CD8-positive, alpha-beta T cell (primary cell): ENCODE measurements at places on chromosomes 11 and 22.
A peak's percentile ranks its signal among the peaks of the same experiment; 100 is the strongest.

GRCh38 chr11:72676861-72677341 is 2.7 kb upstream of the PDE2A start:
- peak; percentile 44 for DNase-seq

- no peak for DNase-seq
Observed at GRCh38 chr22:20420157-20420842, 17.3 kb downstream of the SCARF2 start.

DNA sequence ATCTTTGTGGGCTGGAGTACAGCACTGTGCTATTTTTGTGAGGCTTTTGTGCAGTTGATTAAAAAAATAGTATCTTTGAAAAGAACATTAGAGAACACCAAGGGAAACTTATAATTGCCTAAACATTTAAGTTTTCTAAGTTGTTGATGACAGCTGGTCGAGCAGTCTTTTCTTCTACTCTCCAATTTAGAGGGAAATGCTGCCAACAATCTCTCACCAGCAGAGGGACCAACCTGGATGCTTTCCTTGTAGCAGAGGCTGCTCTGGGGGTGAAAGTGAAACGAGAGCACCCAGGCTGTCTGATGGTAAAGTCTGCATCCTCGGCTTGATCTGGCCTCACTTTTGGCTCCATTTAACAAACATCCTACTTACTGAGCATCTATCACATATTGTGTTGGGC is 1286.5 kb upstream of the TENM4 start:
- no peak for DNase-seq

- DNase-seq: no peak
Observed at GRCh38 chr11:5923427-5923776, 18.6 kb upstream of the OR56A3 start.

DNA sequence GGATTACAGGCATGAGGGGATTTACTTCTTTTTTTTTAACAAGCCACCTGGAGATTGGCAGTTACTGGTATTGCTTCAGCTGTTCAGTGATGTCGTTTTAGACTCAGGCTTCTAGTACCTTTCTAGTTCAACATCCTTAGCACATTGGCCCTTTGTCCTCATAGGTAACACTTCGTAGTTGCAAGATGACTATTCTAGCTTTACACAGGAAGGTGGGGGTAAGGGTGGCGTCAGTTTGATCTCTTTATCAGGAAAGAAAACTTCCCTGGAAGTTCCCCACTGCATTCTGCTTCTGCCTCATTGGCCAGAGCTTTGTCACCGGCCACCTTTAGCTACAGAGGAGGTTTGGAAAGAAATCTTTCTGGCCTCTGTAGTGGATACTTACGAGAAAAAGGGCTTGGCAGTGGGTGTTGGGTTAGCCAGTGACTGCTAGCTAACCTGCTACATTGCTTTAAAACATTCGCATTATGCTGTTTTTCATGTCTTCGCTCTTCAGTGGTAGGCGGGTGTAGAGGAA is 40.7 kb downstream of the SFI1 start:
- DNase-seq: no peak

GRCh38 chr11:34869425-34869824 is 46.8 kb downstream of the APIP start:
- DNase-seq: no peak

DNA sequence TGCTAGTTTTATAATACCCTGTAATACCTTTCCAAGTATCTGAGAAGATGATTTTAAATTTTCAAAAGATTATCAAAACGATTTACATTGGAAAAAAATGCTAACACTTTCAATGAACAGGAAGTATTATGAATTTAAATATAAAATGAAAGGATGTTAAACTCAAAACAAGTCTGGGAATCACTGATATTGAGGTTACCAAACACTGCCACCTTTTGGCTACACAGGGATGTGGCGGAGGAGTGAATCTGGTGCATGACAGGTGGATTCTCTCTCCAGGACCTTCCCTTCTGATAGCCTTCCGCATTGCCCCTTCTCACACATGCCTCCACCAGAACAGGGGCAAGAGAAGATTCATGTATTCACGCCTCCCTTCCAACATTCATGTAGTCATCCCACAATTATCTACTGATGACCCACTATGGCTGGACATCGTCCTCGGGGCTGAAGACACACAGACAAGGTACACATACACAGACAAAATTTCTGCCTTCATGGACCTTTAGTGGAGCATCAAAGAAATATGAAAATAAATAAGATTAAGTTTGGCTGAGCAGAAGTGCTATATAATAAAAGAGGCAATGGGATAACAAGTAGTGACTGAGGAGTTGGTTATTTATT is 34.7 kb downstream of the ATG16L2 start:
- DNase-seq: no peak

DNA sequence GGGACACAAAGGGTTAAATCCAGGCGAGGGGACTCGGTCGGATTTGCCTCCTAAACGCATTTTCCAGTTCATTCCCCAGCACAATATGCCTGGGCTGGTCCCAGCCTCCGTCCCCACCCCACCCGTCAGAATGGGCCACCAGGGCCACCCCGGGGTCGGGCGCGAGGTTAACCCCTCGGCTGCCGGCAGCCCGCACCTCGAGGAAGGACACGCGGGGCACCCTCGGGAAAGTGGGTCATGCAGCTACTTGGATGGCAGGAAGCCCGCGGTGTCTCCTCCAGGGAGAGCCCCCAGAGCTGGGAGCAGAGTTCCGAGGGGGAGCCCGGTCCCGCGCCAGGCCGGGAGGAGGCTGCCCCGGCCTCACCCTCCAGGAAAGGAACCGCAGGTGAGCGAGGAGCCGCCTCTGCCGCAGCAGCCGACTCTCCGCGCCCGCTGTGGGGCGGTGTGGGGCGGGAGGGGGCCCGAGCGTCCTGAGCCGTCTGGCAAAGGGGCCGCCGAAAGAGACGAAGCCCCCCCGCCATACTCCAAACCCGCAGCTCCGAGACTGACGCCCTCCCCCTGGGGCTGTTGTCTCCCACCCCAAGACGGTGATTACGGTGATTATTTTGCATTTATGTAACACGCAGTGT is 1.4 kb downstream of the NECTIN1 start:
- no peak for DNase-seq

GRCh38 chr11:116821050-116821918 is 1.8 kb downstream of the APOA4 start:
- DNase-seq: no peak

GRCh38 chr11:19651653-19652052 is 61.0 kb upstream of the NAV2 start:
- DNase-seq: no peak

- no peak for DNase-seq
Observed at GRCh38 chr11:32462011-32462690, 26.8 kb upstream of the WT1 start.

DNA sequence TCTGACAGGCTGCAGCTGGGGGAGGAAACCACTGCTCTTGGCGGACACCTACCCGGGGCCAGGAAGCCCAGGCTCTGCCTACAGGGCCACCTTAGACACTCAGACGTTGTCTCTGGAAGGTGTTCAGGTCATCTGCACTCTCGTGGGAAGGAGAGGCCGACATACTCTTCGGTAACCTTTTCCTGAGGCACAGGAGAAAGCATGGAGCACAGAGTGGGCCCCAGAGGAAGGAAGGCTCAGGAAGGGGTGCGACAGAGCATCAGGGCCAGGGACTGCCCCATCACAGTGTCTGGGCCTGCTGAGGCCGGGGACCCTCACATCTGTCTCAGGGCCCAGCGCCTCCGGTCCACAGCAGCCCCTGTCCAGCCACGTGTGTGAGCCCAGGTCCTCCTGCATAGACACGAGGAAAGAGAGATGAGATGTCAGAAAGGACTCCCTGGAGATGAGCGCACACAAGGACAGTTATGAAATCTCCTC is 18.2 kb upstream of the TUB start:
- no peak for DNase-seq
